ENCODE measurements at places on chromosomes 7 and 10. TPM values are rescaled to one million over a fixed set of nuclear protein-coding genes. Genes with fewer than 3 reads are reported as not detected.

GRCh38 chr7:28954946-28955345 lies 3.2 kb downstream of the TRIL start:
- DNase-seq, result no peak
- H3K27me3 ChIP-seq, result peaks cover 48% of the 10 kb centered on the region
- H3K27ac ChIP-seq, result peak overlapping the region; percentile 77

GRCh38 chr7:139231513-139232376 lies 708 bp downstream of the UBN2 start:
- no peaks in the 10 kb centered on the region for H3K27me3 ChIP-seq
- DNase-seq, result peak; percentile 87
- peak overlapping the region; percentile 93 for H3K27ac ChIP-seq

GRCh38 chr10:17316488-17317170 lies 88.6 kb downstream of the VIM start:
- H3K4me3 ChIP-seq, result no peak overlapping the region
- H3K27ac ChIP-seq, result no peak overlapping the region
- no peaks in the 10 kb centered on the region for H3K27me3 ChIP-seq
- no peak for DNase-seq
- no peaks in the 10 kb centered on the region for H3K36me3 ChIP-seq

GRCh38 chr7:35260246-35260645 lies 6.3 kb upstream of the TBX20 start:
- H3K36me3 ChIP-seq, result no peaks in the 10 kb centered on the region
- no peak for DNase-seq
- no peak overlapping the region for H3K4me3 ChIP-seq
- H3K27me3 ChIP-seq, result peaks cover 78% of the 10 kb centered on the region
- peaks cover 31% of the 10 kb centered on the region for H3K4me1 ChIP-seq
- no peak overlapping the region for H3K27ac ChIP-seq

DNA sequence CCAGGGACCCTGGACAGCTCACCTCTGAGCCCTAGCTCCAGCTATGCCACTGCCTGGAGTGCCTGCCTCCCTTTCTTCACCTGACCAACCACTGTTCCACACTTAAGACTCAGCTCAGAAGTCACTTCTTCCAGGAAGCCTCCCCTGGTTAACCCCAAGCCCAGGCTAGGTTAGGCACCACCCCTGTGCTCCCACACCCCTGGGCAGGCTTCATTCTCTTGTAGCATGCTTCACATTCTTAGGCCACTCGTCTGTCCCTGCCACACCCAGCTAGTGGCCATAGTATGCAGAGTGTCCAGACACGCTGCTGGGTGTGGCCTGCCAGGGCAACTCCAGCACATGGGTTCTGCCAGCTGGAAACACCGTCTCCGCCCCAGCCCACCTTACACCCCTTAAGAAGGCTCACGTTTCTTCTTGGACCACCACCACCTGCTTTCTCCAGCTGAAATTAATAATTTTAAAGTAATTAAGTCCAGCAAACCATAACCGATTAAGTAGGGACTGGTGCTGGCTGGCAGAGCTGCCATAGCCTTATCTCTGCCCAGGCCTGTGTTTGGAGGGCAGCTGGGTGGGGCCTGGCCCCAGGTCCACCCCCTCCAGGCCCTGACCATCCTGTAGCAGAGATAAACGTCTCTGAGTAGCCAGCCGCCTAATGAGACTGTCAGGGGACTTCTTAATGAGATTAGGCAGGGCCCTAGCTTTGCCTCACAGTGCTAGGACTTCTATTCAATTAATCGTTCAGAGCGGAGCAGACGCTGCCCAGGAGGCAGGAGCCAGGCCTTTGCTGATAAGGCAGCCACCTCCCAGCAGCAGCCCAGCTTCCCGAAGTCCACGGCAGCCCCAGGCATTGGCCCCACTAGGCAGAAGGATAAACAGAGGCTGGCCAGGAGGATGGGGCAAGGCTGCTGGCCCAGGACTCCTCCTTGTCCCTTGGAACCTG lies 20.5 kb downstream of the GRID1 start:
- no peak overlapping the region for H3K4me3 ChIP-seq
- peaks cover 7% of the 10 kb centered on the region for H3K27me3 ChIP-seq
- H3K4me1 ChIP-seq, result no peaks in the 10 kb centered on the region
- peak; percentile 58 for DNase-seq
- no peak overlapping the region for H3K27ac ChIP-seq

GRCh38 chr10:5356302-5356763 lies 8.4 kb upstream of the UCN3 start:
- H3K27ac ChIP-seq, result no peak overlapping the region
- no peak overlapping the region for H3K4me3 ChIP-seq
- no peaks in the 10 kb centered on the region for H3K36me3 ChIP-seq
- no peaks in the 10 kb centered on the region for H3K4me1 ChIP-seq

Gene COL17A1
- total RNA-seq, result 5.9 TPM
